ENCODE measurements at places on chromosomes 5 and 9.

DNA sequence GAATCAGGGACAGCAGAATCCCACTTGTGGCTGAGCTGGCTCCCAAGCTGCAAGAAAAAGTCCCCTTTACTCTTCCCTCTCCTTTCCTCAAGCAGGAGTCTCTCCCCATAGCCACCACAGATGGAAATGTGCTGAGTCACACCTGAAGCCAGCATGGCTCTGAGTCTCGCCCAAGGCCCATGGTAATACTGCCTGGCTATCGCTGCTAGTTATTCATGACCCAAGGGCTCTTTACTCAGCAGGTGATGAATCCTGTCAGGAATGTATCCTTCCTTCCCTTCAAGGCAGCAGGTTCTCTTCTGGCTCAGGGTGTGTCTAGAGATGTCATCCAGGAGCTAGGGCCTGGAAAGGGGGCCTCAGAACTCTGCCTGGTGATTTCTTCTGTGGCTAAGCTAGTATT, 403.3 kb upstream of the PTPRD start:
- peak; percentile 23 for DNase-seq

GRCh38 chr9:98867429-98868168, 60.1 kb downstream of the GALNT12 start:
- no peak for DNase-seq

DNA sequence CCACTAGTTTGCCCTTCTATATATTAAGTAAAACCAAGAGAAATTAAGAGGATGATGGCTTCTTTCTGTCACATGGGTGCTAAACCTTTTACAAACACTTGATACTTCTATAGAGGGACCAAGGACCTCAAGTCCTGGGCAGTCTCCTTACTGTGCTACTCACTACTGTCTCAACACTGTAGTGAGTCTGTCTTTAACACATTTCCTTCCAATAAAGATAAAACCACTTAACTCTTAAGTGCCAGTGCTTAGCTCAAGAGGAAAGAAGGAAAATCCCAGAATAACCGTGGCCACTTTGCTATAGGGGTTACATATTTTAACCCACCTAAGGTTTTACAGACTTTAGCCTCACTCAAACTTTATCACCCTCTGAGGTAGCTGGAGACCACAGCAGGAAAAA, 4.4 kb upstream of the GRPEL2 start:
- DNase-seq, result no peak

GRCh38 chr9:122923947-122924346, 7.4 kb downstream of the ZBTB26 start:
- DNase-seq, result no peak

- no peak for DNase-seq
Observed at GRCh38 chr9:91178281-91179236, 183.2 kb downstream of the AUH start.

DNA sequence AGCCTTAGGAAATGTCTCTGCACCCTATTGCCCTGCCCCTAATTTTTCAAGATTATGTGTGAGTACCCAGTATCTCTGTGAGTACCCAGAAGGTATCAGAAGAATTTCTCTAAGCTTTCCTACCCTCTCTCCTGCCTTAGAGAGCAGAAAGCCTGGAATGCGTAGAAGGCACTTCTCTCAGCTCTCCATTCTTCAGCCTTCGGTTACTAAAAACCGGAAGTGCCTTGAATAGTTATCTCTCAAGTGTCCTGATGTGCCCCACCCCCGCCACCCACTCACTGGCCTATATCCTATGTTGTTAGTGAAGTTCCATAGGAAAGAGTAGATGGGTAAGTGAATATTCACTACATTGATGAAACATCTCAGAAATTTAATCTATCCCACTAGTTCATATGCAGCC, 210.7 kb upstream of the CDH10 start:
- DNase-seq, result no peak

DNA sequence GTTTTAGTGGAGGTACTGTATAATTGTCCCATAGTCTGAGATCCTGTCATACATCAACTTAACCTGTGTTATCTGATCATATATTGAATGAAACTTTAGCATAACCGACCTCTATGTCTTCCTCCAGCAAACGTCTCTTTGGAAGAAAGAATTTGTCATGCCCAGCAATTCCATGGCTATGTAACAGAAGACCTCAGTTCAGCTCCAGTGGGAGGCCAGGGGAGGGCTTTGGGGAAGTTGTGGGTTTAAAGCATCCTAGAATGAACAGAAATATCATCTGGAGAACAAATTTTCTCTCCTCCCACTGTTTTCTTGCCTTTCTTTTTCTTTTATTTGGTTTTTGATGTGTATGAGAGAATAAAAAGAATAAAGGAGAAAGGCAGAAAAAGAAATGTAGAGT, 164.5 kb downstream of the GAS1 start:
- DNase-seq, result no peak

DNA sequence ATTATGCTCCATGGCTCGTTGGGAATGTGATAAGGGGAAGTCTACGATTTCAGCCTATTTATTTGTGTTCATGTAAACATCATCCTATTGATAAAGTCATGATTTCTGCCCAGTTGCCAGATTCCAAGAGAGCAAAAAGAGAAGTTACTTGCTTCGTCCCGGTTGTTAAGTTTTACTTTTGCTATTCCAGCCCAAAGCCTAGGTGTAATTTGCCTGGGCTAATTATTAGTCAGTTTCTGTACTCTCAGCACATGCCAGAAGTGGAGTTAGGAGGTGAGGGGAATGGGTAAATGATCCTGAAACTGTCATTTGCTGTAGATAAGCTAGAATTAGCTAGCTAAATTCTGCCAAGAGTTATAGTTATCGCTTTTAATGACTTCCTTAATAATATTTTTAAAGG, 4.5 kb upstream of the ANKH start:
- no peak for DNase-seq

DNA sequence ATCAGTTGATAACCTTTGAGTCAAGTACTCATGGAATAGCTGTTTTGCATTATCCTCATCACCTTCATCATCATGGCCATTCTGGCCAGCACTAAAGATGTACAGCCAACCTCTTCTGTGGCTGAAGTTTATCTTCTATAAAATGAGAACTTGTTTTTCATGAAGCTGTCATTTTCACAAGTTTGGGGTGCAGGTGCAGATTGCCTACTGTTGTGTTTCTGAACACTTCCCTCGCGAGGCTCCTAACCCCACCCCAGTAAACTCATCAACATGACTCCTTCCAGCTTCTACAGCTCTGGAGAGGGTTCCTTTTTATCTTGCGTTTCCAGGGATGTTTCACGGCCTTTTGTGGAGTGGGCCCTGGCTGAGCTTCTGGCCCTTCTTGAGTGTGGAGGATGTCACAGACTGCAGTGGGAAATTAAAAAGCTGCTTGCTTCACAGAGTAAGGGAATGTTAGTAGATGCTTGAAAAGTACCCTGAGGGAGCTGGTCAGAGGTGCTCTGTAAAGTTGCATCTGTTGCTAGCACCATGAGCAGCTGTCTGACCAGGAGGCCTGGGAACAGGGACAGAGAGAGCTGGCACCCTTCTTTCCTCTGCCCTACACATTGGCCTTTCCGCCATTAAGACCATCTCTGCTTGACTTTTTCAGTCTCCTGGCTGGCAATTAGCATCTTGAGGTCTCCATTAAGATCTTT, 24.9 kb downstream of the SYK start:
- DNase-seq, result no peak

- DNase-seq, result peak; percentile 73
Observed at GRCh38 chr5:157463081-157463480, 3.1 kb downstream of the NIPAL4 start.

- no peak for DNase-seq
Observed at GRCh38 chr9:28004900-28005299, 431.6 kb upstream of the C9orf72 start.

DNA sequence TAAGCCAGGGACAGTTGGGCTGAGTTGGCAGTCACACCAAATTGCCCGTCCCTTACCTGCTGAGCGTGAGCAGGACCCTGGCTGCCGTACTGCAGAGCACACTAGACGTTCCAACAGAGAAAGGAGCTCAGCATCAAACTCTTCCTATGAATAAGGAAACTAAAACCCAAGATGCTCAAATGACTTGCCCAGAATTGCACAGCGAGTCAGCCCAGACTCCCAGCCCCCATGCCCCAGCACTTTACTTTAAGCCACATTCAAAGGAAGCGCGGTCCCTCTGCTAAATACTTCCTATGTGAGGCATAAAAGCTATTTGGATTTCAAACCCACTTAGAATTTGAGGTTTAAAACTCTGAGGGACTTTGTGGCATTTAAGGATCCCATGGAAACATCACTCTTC, 23.9 kb downstream of the PAX5 start:
- DNase-seq, result no peak

GRCh38 chr5:134592141-134592746, 40.4 kb downstream of the SAR1B start:
- peak; percentile 64 for DNase-seq

- peak; percentile 67 for DNase-seq
Observed at GRCh38 chr9:115263371-115264075, 145.6 kb upstream of the TNC start.

GRCh38 chr5:171074747-171075146, 212.9 kb downstream of the RANBP17 start:
- DNase-seq, result no peak

DNA sequence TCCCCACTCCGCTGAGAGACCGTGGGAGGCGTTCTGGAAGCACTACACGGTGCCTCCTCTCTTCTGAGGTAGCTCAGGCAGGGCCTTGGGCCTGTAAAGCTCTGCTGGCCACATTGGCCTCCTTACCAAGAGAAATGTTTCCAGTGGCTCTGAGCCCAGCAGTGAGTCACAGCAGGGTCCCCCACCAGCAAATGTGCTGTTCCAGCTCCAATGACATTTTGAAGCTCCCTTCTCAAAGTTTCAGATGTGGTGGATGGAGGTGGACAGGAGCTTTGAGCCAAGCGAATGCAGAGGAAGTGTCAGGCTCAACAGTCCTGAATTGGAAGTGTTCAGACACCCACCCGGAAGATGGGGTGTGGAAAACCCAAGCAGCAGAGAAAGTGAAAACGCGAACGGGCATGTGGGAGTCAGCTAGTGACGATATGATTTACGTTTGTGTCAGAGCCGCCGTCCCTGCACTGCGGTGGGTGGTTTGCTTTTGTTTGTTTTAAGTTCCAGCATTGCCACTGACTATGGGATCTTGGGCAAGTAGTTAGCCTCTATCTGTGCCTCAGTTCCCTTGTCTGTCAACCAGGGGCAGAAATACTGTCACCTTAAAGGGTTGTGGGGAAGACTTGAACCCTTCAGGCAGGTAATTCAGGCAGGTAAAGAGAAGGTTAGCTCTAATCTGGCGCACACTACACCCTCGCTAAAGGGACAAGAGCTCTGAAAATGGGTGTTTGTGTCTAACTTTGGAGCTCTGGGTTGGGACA, 38.2 kb downstream of the C5orf15 start:
- no peak for DNase-seq

- no peak for DNase-seq
Observed at GRCh38 chr9:108924466-108924865, 9.5 kb downstream of the ELP1 start.

GRCh38 chr9:131499254-131499767, 3.4 kb upstream of the POMT1 start:
- DNase-seq, result no peak

DNA sequence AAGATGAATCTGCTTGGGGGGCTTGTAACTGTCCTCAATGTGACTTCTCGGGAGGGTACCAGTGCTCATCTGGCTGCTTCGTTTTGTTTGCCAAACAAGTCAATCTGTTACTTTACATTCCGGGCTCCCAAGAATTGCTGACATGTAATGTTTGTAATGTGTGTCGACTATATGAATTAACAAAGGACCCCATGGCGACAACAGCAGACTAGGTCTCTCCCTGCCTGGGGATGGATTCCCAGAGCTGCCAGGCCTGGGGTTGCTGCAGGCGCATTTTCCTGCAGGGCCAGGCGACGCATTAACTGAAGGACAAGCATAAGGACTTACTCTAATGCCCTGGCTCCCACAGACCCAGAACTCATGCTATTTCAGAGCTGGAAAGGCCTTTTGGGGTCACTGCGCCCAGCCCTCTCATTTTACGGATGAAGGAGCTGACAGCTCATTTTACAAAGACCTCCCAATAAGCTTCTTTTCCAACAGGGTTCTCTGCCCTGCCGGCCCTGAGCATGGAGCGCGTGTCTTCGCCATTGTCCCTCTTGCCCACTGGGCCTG, 214.8 kb downstream of the TTLL11 start:
- no peak for DNase-seq

DNA sequence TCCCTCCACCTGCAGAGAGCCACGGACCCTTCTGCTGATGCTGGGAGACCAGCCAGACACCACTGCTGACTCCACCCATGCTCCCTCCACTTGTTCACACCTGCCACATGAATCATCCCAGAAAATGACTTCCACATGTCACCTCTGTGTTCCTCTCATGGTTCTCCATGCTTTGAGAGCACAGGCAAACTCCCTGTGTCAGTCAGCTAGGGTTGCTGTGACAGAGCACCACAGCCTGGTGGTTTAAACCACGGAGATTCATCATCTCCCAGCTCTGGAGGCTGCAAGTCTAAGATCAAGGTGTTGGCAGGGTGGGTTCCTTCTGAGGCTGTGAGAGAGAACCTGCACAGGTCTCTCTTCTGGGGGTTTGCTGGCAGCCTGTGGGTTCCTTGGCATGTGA, 381.4 kb downstream of the GADD45G start:
- DNase-seq, result peak; percentile 18

- no peak for DNase-seq
Observed at GRCh38 chr5:12100542-12100941, 196.3 kb upstream of the CTNND2 start.

DNA sequence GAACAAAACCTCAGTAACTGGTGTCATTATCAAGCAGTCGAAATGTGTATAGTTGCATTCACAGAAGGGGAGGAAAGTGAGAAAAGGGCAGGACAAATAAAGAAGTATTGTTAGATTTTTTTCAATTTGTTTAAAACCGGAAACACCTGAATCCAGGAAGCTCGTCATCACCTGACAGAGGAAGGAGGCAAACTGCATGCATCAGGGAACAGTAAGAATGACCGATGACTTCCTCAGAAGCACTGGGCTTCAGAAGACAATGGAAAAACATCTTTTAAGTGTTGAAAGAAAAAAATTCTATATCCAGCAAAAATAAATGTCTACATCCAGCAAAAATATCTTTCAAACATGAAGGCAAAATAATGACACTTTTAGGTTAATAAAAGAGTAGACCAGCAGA, 29.5 kb downstream of the PLEKHG4B start:
- no peak for DNase-seq

DNA sequence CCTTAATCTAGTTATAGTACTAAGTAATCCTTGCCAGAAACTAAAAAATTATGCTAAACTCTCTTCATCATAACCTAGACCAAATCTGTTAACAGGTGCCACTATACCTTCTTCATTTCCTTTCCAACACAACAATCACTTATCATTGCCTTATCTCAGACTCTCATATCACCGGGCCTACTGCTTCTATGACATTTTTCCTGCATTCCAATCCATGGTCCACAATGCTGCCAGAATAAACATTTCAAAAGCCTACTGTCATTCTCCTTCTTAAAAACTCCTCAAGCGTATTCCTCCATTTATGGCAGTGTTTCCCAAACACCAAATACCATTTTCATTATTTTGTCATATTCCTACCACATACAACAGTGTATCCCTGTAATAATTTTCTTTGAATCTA, 6.5 kb downstream of the PPP6C start:
- no peak for DNase-seq

- DNase-seq, result no peak
Observed at GRCh38 chr5:157283434-157283833, 17.5 kb downstream of the CYFIP2 start.

GRCh38 chr5:72140711-72141110, 33.4 kb downstream of the MAP1B start:
- no peak for DNase-seq

GRCh38 chr5:85225388-85225787, 840.7 kb upstream of the EDIL3 start:
- no peak for DNase-seq

- DNase-seq, result no peak
Observed at GRCh38 chr5:142486020-142486419, 161.2 kb upstream of the SPRY4 start.

GRCh38 chr5:15366676-15367391, 133.1 kb upstream of the FBXL7 start:
- no peak for DNase-seq
